Activated T-helper 1 cell treated with Interleukin-2 at 50 U/mL for 16 hours (primary cell): ENCODE measurements at places on chromosomes 16 and 17.
A peak's percentile ranks its signal among the peaks of the same experiment; 100 is the strongest.

DNA sequence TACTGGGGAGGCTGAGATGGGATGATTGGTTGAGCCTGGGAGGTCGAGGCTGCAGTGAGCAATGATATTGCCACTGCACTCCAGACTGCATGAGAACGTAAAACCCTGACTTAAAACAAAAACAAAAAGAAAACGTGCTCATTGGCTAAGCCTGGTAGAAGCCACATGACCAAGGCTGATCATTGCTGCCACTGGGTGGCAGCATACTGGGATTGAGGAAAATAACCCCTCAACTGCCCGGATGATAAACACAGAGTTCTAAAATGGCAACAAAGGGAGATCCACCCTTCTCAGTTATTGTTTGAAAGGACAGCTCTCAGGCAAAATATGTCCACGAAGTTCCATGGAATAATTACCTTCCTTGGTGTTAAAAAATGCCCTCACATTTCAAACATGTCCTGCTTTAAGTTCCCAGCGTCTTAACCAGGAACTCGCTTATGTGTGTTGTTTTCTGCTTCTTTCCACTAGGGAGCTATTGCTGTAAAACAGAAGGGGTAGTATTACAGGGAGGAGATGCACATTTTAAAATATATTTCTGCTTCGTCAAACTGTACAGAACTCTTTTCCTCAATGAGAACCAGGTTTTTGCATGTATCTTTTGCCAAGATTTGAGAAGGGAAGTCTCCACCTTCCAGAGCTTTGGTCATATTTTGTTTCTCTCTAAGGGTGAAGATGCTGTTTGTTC, 675.3 kb downstream of the MAF start:
- no peak for DNase-seq

DNA sequence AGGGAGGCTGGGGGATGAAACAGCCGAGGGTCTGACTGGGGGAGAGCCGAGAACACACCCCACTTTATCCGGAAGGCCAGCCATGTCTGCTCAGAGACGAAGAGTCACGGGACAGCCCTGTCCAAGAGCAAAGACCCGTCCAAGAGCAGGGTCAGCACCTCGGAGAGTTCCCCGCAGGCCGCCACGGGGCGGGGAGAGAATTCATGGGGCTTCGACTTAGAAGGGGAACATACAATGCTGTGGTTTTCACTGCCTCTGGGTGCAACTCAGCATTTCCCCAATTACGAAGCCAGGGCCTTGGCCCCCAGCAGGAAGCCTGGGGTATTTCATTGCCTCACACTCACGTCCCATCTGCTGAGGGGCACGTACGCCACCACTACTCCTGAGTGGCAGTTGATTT, 59.3 kb downstream of the JPH3 start:
- DNase-seq: no peak

GRCh38 chr16:50809561-50809960, 67.7 kb downstream of the CYLD start:
- no peak for DNase-seq

GRCh38 chr16:67395105-67395457, 1.8 kb upstream of the TPPP3 start:
- no peak for DNase-seq

DNA sequence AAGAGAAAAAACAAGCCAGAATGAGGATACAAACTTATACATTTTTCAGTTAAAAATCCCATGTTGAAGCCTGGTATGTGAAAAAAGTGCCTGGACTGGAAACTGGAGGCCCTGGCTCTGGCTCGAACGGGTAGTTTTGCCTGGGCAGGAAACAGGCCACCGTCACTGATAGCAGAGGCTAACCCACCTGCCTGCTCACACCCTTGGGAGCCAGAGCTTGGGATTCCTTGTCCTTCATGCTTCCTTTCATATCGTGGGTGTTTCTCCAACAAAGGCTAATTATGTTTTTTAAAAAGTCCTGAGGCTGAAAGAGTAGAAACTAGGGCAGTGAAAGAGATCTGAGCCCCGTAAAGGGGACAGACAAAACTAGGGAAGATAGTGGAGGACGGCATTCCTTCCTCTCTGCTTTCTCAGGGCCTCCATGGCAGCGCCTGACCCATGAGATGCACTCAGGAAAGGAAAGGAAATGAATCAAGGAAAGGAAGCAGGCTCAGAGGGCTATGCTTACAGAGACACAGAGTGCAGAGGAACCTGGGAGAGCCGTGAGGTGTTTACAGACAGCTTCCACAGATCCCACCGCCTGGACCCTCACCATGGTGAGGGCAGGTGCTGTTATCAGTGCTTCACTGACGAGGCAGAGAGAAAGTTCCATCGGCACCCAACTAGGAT, 138.1 kb downstream of the PARN start:
- DNase-seq: no peak

GRCh38 chr16:4032768-4033167, 83.5 kb downstream of the ADCY9 start:
- no peak for DNase-seq

DNA sequence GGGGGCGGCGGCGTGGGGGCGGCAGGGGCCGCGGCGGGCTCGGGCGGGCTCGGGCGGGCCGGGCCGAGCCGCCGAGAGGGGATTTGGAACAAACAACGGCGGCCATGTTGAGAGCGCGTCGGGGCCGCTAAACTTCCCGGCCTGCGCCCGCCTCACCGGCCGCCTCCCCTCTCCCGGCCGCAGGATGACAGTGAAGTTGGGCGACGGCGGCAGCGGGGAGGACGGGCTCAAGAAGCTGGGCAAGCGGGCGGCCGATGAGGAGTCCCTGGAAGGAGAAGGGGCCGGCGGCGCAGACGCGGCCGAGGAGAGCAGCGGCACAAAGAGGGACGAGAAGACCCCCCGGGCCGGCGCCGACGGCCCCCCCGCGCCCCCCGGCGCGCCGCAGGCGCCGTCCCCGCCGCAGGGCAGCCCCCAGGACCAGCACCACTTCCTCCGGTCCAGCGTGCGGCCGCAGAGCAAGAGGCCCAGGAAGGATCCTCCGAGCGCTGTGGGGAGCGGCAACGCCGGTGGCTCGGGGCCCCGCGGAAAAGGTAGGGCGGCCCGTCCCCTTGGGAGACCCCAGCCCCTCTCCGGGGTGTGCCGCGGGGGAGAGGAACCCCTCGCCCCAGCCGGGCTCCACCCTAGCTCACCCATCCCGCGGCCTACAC, 2.4 kb downstream of the CRAMP1 start:
- DNase-seq: no peak

- DNase-seq: no peak
Observed at GRCh38 chr17:78781104-78781892, 775 bp downstream of the CYTH1 start.

GRCh38 chr17:38750044-38750311, 1.8 kb upstream of the PCGF2 start:
- no peak for DNase-seq

DNA sequence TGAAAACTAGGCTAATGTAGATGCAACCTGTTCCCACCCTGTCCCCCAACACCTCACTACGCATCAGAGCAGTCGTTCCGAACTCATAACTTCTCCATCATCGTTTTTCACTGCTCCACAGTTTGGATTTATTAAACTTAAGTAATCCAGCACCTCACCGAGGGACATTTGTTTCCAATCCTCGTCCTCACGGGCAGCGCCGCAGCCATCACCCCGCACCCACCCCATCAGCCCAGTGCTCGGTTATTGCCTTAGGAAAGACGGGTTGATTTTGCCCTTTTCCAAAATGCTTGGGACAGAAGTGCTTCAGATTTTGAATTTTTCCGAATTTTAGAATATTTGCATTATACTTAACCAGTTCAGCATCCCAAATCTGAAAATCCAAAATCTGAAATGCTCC, 71.0 kb upstream of the DOC2B start:
- DNase-seq: no peak

- no peak for DNase-seq
Observed at GRCh38 chr17:66952681-66953629, 11.6 kb upstream of the CACNG4 start.

GRCh38 chr16:30786936-30787612, at the start of gene ZNF629:
ZNF629 (minus strand) TSS chr16:30787205; CDS start chr16:30784482, 2,723 bp downstream.
- no peak for DNase-seq

- DNase-seq: no peak
Observed at GRCh38 chr17:58527306-58527705, 12.9 kb upstream of the MTMR4 start.

DNA sequence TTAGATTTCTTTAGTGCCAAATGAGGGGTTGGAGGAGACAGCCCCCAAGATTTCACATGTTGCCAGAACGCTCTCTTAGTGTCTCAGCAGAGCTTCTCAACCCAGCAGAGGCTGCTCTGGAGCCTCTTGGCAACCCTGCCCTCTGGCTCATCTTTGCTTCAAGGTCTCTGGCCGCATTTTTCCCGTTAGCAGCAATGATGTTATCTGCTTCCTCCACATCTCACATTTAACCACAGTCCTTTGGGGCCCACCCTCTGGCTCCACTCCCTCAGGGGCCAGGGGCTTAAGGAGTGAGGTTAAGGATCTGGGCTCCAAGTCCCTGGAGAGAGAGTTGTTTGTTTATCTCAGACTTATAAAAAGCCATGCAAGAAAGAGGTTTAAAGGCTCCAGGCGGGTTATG, 3.3 kb upstream of the XYLT1 start:
- DNase-seq: no peak

DNA sequence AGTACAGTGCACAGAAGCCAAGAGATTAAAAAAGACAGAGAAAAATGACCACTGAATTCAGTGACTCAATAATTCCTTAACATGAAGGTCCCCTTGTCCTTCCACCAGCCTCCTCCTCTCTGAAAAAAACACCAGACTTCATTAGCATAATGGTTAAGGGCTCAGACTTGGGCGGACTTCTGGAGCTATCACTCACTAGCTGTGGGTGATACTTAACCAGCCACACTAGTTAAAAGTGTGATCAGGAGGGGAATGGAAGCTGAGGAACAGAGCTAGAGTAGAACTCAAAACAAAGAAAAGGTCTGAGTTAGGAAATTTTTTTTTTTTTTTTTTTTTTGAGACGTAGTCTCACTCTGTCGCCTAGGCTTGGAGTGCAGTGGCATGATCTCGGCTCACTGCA, 23.2 kb downstream of the ZNF652 start:
- no peak for DNase-seq

- DNase-seq: no peak
Observed at GRCh38 chr16:19843371-19843770, 41.3 kb downstream of the GPRC5B start.

DNA sequence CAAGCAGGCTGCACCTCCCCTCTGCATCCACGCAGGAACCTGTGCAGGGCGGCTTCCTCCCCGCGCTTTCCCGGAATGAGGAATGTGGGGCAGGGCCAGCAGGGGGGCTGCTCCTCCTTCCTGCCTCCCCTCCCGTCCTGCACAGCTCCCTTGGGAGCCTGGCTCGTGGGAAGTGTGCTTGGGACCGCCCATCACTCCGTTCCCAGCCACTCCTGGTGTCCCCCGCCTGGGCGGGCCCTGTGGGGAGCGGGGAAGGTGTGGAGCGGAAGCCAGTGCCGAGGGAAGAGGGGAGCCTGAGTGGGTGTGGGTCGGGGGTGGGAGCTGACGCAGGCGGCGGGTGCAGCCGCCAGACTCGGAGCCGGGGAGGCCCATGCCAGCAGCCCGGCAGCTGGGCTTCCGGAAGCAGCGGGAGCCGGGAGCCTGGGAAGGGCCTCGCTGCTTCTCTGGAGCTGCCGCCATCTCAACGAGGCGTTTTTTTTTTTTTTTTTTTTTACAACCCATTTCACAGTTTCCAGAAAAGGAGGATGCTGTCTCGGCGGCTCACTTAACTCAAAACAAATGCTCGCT, 24.1 kb downstream of the BAHCC1 start:
- DNase-seq: no peak

- DNase-seq: no peak
Observed at GRCh38 chr16:86458149-86458777, 52.1 kb upstream of the FOXF1 start.

- DNase-seq: no peak
Observed at GRCh38 chr16:50801036-50801435, 59.1 kb downstream of the CYLD start.

GRCh38 chr16:53501216-53501859, 1.7 kb downstream of the AKTIP start:
- DNase-seq: no peak

DNA sequence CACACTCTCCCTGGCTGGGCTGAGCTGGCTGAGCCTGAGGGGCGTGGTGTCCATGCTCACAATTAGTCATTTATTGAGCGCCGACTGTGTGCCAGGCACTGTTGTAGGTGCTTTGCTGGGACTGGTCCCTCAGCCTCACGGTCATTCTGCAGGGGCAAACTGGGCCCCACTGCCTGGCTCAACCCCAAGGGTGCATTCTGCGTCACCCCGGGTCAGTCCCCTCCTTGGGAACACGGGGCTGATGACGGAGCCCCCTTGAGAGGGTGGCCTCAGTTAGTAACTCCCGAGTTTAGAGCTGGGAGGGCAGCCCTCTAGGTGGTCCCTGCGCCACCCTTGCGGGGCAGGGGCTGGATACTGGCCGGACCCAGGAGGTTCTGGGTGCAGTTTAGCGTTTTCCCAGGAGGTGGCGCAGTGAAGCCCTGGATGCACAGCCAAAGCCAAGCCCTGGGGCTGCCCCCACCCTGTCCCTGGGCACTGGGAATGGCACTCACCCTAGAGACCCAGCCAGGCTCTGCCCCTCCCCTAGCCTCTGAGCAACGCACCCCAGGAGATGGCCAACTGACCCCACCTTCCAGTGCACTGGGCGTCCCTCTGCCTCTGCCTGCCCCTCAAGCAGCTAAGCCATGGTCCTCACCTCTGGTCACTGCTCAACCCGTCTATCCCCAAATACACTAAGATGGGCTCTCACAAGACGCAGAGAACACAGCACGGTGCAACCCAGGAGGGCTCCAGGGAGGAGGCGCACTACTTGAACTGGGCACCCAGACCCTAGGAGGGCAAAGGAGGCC, 243.2 kb upstream of the GSE1 start:
- DNase-seq: no peak

GRCh38 chr17:50056217-50056960, 479 bp downstream of the ITGA3 start:
- DNase-seq: peak; percentile 34

GRCh38 chr16:73670836-73671820, 623.2 kb upstream of the ZFHX3 start:
- DNase-seq: no peak

DNA sequence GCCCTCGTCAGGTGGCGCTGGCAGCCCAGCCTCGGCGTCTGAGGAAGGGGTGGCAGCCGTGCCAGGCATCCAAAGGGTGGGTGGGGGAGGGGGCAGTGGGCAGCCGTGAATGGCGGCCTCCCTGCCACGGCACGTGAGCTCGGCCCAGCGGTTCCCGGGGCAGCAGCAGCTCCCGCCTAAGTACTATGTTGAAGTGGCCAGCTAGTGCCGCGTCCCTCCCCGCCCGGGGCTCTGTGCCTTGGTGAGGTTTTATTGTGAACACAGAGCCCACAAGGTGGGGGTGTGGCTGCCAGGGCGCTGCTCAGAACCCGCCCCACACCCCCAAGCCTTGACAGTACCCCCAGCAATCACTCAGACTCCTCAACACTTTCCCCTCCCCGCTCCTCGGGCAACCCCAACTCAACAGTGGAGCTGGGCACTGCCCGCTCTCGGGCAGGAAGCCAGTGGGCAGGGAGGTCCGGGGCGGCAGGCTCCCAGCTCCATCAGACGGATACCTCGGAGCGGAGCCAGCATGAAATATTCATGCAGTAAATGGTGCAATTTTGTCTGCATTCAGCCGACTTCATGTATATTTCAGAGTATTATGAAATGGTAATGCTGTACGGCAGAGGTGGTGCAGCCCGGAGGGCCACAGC, 80.4 kb downstream of the ENGASE start:
- no peak for DNase-seq
